CD8-positive, alpha-beta memory T cell (primary cell): ENCODE measurements at places on chromosomes 13 and 19. TPM values are rescaled to one million over a fixed set of nuclear protein-coding genes. Genes with fewer than 3 reads are reported as not detected.

WDR88 gene
- total RNA-seq: not detected

RGL3 gene
- not detected for total RNA-seq

ZSCAN18 gene
- total RNA-seq: 22.4 TPM

SERTM1 gene
- total RNA-seq: not detected

HSD17B14 gene
- 0.18 TPM for total RNA-seq

ZNF723 gene
- not detected for total RNA-seq

RFPL4A gene
- total RNA-seq: not detected

BEST2 gene
- total RNA-seq: not detected

SIGLEC5 gene
- total RNA-seq: 0.13 TPM

MEDAG gene
- total RNA-seq: not detected

NOVA2 gene
- not detected for total RNA-seq

IRGQ gene
- 25.4 TPM for total RNA-seq

IFNL4 gene
- not detected for total RNA-seq

NCR1 gene
- 0.31 TPM for total RNA-seq

FOXA3 gene
- 0.59 TPM for total RNA-seq

ATP4A gene
- total RNA-seq: not detected

TMEM147 gene
- total RNA-seq: 82.6 TPM

DZIP1 gene
- total RNA-seq: not detected

MRPL54 gene
- total RNA-seq: 85.0 TPM

CYP4F2 gene
- not detected for total RNA-seq

ZNF813 gene
- total RNA-seq: 6.6 TPM

ZNF577 gene
- total RNA-seq: 4.8 TPM

SYNGR4 gene
- total RNA-seq: not detected

UBE2L5 gene
- not detected for total RNA-seq

GNG7 gene
- total RNA-seq: 0.40 TPM

NUCB1 gene
- total RNA-seq: 93.3 TPM

SPRY2 gene
- 0.91 TPM for total RNA-seq

CNOT3 gene
- total RNA-seq: 81.7 TPM

FFAR1 gene
- not detected for total RNA-seq

DCT gene
- not detected for total RNA-seq

ZNF737 gene
- total RNA-seq: 12.5 TPM

ELAVL3 gene
- total RNA-seq: not detected

HSPB6 gene
- not detected for total RNA-seq

USPL1 gene
- total RNA-seq: 15.6 TPM

ZNF665 gene
- 5.0 TPM for total RNA-seq

ZNF714 gene
- total RNA-seq: 14.4 TPM

ISOC2 gene
- total RNA-seq: 38.8 TPM

CYP4F8 gene
- not detected for total RNA-seq

ZNF208 gene
- total RNA-seq: 2.6 TPM

HIPK4 gene
- total RNA-seq: not detected

FCGBP gene
- total RNA-seq: 7.9 TPM

DACH1 gene
- total RNA-seq: not detected

NAPSA gene
- total RNA-seq: 19.7 TPM

IGFL1 gene
- not detected for total RNA-seq

ZNF14 gene
- 7.4 TPM for total RNA-seq

PSG1 gene
- not detected for total RNA-seq

KIR2DL3 gene
- total RNA-seq: not detected

MUC16 gene
- total RNA-seq: under 0.01 TPM

ACP5 gene
- 5.7 TPM for total RNA-seq

OR7G1 gene
- total RNA-seq: not detected

LRRC4B gene
- total RNA-seq: not detected
